Left renal pelvis (tissue), 4 donors: ENCODE measurements at places on chromosomes 11 and 22. TPM values are rescaled to one million over a fixed set of nuclear protein-coding genes. Genes with fewer than 3 reads are reported as not detected.

GRCh38 chr11:60235321-60235720 is 7.6 kb downstream of the MS4A4E start:
- DNase-seq: no peak

GRCh38 chr11:14636119-14636518 is 7.5 kb upstream of the PDE3B start:
- DNase-seq: no peak

- no peak for DNase-seq
Observed at GRCh38 chr11:106399076-106399511, 321.6 kb downstream of the AASDHPPT start.

- DNase-seq: no peak
Observed at GRCh38 chr11:128195756-128196155, 391.6 kb downstream of the ETS1 start.

The DERL3 gene
- polyA plus RNA-seq: 3.0 TPM

The RIMBP3C gene
- 0.37 TPM for polyA plus RNA-seq

The MUC6 gene
- 23.0 TPM for polyA plus RNA-seq

The F2 gene
- 3.0 TPM for polyA plus RNA-seq

The LRRC55 gene
- polyA plus RNA-seq: 6.4 TPM
